Urinary bladder (tissue), 4 donors: ENCODE measurements at places on chromosomes 1 and 21. TPM values are rescaled to one million over a fixed set of nuclear protein-coding genes. Genes with fewer than 3 reads are reported as not detected.

DNA sequence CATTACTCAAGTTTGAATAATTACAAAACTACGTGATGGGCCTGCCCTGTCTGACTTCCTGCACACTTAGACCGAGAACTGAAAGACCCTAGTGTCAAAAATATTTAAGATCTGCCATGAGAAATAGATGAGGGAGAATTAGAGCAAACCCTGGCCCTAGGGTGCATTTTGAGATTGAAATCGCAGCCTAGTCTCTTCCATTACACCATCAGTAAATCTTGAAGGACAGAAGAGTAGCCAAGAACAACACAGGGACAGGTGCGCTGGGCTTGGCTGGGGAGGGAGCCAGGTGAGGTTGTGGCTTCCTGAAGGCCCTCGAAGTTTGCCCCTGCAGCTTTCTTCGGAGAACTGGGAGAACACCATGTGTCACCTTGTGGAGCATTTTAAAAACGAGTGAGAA lies 36.7 kb upstream of the KIF26B start:
- no peak for DNase-seq

- no peak for DNase-seq
These were observed 60.4 kb upstream of the MAP10 start for GRCh38 chr1:232744847-232745246.

- DNase-seq = no peak
These were observed 28.3 kb upstream of the ACOT11 start for GRCh38 chr1:54519709-54520108.

DNA sequence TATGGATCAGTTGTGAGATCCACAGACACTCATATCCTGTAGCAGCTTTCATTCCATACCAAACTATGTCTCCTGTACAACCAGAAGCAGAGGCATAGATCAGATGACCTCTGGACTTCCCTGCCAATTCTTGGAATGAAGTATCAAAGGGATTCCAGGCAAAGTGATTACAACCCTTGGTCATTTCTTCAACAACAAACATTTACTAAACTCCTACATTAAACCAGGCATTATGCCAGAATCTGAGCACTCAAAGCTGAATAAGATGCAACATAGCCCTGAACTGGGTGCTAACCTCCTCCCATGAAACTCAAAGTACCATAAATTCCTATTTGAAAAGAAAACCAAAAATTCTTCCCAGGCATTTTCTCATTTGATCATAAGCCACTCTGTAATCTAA lies 121.2 kb upstream of the SGIP1 start:
- no peak for DNase-seq

Gene SH2D1B
- 0.37 TPM for total RNA-seq

Gene PDPN
- total RNA-seq = 19.1 TPM
